ENCODE measurements at places on chromosomes 1 and 21. TPM values are rescaled to one million over a fixed set of nuclear protein-coding genes. Genes with fewer than 3 reads are reported as not detected.

Gene SLAMF9
- not detected for total RNA-seq

DNA sequence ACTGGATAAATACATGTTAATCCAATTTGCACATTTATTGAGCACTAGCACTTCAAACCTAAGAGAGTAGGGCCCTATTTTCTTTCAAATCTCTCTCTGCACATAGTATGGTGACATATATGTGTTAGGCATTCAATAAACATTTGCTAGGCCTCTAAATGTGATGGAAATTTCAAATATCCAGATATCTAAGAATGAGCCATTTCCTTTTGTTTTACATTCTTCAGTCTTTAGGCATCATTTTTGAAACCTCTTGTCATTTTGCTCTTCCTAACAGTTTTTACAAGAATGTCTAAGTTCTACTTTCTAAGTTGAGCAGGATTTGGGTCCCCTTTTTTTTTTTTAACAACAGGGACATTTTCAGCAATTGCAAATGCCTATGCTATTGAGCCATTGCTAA lies 395.7 kb upstream of the ST6GALNAC5 start:
- no peaks in the 10 kb centered on the region for H3K36me3 ChIP-seq
- no peak overlapping the region for H3K4me3 ChIP-seq
- no peaks in the 10 kb centered on the region for H3K27me3 ChIP-seq
- no peak for DNase-seq

Gene FCRL2
- total RNA-seq, result not detected

- DNase-seq, result no peak
- no peaks in the 10 kb centered on the region for H3K36me3 ChIP-seq
- no peaks in the 10 kb centered on the region for H3K4me1 ChIP-seq
- no peak overlapping the region for H3K27ac ChIP-seq
- no peaks in the 10 kb centered on the region for H3K27me3 ChIP-seq
These were observed 70.1 kb downstream of the KCNJ15 start for GRCh38 chr21:38326899-38327298.
